Placental pericyte (primary cell): ENCODE measurements at places on chromosomes 3 and 15. TPM values are rescaled to one million over a fixed set of nuclear protein-coding genes. Genes with fewer than 3 reads are reported as not detected.

Gene LRRC2
- 1.4 and 6.6 TPM in 2 replicates for total RNA-seq

Gene CCR4
- total RNA-seq, result not detected in 2 replicates

Gene TPRG1
- 0.57 and 2.6 TPM in 2 replicates for total RNA-seq

Gene PRTG
- total RNA-seq, result 1.1 and 2.7 TPM in 2 replicates

Gene GOLGA8T
- total RNA-seq, result not detected in 2 replicates

Gene C3orf80
- total RNA-seq, result 5.7 and 9.7 TPM in 2 replicates

Gene RLBP1
- total RNA-seq, result not detected in 2 replicates

Gene IL5RA
- total RNA-seq, result not detected in 2 replicates

Gene ZIC1
- total RNA-seq, result 0.29 TPM in 1 of 2 replicates, not detected in the other

Gene CFAP20DC
- total RNA-seq, result 2.0 and 3.6 TPM in 2 replicates

Gene SCN11A
- under 0.01 TPM in 2 replicates for total RNA-seq

Gene PRR20G
- not detected in 2 replicates for total RNA-seq

Gene CPNE4
- not detected in 2 replicates for total RNA-seq

Gene FILIP1L
- 35.6 and 57.3 TPM in 2 replicates for total RNA-seq

Gene TRIM71
- not detected in 2 replicates for total RNA-seq

Gene TMEM44
- total RNA-seq, result 16.9 and 27.6 TPM in 2 replicates

Gene SPPL2A
- 86.9 and 116 TPM in 2 replicates for total RNA-seq

Gene SLC2A2
- total RNA-seq, result not detected in 2 replicates

Gene GOLGA8Q
- total RNA-seq, result 0.29 and 1.1 TPM in 2 replicates

Gene OTOL1
- not detected in 2 replicates for total RNA-seq

Gene CMTM8
- not detected in 2 replicates for total RNA-seq

Gene CHRNA7
- total RNA-seq, result under 0.01 and 0.22 TPM in 2 replicates

Gene MESP2
- total RNA-seq, result 0.29 TPM in 1 of 2 replicates, not detected in the other

Gene CRTAP
- total RNA-seq, result 166 and 180 TPM in 2 replicates

Gene CCDC9B
- 41.1 and 58.1 TPM in 2 replicates for total RNA-seq

Gene FGF7
- total RNA-seq, result 60.8 and 405 TPM in 2 replicates

Gene MYRIP
- not detected in 2 replicates for total RNA-seq

Gene WNT7A
- total RNA-seq, result not detected in 2 replicates

Gene FBXO45
- 4.4 and 14.5 TPM in 2 replicates for total RNA-seq

Gene CISH
- total RNA-seq, result 0.72 and 2.0 TPM in 2 replicates

Gene CCR1
- total RNA-seq, result 0.86 TPM in 1 of 2 replicates, not detected in the other

Gene PLIN1
- total RNA-seq, result not detected in 2 replicates

Gene CPN2
- total RNA-seq, result not detected in 2 replicates

Gene CFAP91
- total RNA-seq, result under 0.01 TPM in 1 of 2 replicates, not detected in the other

Gene OR5H14
- not detected in 2 replicates for total RNA-seq

Gene GREM1
- 264 and 829 TPM in 2 replicates for total RNA-seq

Gene THAP10
- 1.8 and 5.7 TPM in 2 replicates for total RNA-seq

Gene EFCAB12
- total RNA-seq, result under 0.01 and 0.22 TPM in 2 replicates

Gene HTR3E
- not detected in 2 replicates for total RNA-seq

Gene PLCH1
- total RNA-seq, result 0.44 and 4.6 TPM in 2 replicates

Gene CPA3
- total RNA-seq, result not detected in 2 replicates
